ENCODE measurements at places on chromosomes 12 and 14.

GRCh38 chr12:45634273-45634917 is 95.1 kb upstream of the ARID2 start:
- DNase-seq, result no peak

- no peak for DNase-seq
Measured at GRCh38 chr12:106181401-106182114, 42.8 kb upstream of the NUAK1 start.

- no peak for DNase-seq
Measured at GRCh38 chr12:129190827-129191226, 337.5 kb downstream of the GLT1D1 start.

DNA sequence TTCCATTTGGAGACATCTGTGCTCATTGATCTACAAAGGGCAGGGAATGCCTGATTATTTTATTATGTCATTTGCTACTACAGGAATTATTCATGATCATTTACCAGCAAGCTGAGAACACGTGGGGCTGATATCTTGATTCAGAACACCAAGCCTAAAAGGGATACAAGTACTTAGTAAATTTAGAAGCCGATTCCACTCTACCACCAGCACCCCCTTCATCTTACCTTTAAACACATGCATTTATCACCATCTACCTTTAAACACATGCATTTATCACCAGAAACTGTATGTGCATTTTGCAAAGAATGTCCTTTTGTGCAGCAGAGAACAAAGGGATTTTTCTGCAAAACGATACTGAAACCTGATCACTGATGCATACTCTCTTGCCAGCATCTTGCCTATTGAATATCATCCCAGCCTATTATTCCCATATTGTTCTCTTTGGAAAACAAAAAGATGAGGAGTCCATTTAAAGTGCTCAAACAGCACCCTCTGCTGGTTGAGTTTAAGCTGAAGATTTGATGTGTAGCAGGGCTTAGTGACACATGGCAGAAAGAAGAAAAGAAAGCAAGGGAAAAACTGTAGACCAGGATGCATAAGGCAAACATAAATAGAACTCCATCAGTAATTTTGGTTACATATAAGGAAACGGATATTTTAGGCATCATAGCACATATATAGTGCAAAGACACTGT is 132.6 kb upstream of the PLEKHG7 start:
- no peak for DNase-seq

GRCh38 chr12:44157359-44157758 is 321.5 kb downstream of the TMEM117 start:
- no peak for DNase-seq

- DNase-seq, result no peak
Measured at GRCh38 chr14:91523972-91524371, 13.9 kb upstream of the PPP4R3A start.

- no peak for DNase-seq
Measured at GRCh38 chr14:100818221-100818699, 7.7 kb upstream of the MEG3 start.

GRCh38 chr14:88258021-88258420 is 65.0 kb downstream of the KCNK10 start:
- DNase-seq, result no peak

DNA sequence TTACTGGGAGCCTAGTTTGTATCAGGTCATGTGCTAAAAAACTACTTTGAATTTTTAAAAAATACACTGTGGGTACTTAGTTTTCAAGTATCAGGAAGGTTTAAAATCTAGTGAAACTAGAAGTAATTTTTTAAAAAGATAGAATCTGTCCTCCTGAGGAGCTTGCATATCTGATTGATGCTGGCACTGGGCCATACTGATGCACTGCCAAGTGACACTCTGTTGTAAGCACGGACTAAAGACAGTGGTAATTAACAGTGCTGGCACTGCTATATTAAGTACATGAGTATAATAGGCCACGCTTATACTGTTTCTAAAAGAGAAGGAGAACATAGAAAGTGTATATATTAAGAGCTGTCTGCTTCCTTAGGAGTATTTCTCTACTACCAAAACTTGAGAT is 10.0 kb upstream of the TBC1D30 start:
- DNase-seq, result no peak

DNA sequence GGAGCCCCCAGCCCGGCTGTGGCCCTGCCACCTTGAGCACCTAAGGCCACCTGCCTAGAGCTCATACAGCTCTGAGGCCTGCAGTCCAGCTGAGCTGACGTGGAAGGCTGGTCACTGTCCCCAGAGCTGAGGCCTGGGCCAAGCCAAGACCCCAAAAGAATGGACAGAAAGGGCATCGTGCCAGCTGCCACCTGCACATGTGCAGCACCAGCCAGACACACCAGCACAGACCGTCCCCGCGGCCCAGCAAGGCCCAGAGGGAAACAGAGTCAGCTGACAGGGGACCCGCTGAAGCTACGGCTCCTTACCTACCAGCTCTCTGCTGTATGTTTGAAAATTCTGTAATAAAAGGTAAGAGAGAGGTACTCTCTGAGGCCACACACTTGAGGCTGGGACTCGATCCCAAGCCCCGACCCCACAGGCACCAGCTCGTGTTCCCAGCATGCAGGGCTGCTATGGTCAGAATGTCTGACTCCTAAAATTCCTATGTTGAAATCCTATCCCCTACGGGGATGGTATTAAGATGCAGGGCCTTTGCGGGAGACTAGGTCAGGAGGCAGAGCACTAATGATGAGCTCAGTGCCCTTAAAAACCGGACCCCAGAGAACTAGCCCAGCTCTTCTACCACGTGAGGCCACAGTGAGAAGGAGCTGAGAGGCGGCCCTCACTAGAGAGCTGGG is 25.4 kb downstream of the BRF1 start:
- no peak for DNase-seq

DNA sequence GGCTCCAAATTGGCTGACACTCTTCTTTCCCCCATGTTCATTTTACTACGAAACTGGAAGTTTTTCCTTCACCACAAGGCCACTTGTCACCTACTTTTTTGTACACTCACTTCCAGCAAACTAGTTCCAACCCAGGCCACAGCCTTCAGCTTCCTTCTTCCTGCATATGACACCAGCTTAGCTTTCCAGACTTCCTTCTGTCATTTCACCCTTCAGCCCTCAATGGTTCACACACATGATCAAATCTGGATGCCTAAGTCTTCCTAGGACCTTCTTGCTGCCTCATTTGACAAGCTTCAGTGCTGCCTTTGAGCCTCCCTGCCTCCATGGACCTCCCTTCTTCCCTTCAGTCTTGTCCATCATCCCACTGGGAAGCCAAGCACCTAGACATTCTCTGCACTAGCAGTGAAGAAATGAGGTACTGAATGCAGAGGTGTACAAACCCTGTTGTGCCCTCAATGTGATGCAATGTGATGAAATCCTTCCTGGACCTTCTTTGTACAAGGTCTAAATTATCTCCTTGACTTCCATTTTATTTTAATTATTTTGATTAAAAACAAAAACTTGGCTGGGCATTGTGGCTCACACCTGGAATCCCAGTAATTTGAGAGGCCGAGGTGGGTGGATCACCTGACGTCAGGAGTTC is 4.3 kb upstream of the REC8 start:
- DNase-seq, result no peak

DNA sequence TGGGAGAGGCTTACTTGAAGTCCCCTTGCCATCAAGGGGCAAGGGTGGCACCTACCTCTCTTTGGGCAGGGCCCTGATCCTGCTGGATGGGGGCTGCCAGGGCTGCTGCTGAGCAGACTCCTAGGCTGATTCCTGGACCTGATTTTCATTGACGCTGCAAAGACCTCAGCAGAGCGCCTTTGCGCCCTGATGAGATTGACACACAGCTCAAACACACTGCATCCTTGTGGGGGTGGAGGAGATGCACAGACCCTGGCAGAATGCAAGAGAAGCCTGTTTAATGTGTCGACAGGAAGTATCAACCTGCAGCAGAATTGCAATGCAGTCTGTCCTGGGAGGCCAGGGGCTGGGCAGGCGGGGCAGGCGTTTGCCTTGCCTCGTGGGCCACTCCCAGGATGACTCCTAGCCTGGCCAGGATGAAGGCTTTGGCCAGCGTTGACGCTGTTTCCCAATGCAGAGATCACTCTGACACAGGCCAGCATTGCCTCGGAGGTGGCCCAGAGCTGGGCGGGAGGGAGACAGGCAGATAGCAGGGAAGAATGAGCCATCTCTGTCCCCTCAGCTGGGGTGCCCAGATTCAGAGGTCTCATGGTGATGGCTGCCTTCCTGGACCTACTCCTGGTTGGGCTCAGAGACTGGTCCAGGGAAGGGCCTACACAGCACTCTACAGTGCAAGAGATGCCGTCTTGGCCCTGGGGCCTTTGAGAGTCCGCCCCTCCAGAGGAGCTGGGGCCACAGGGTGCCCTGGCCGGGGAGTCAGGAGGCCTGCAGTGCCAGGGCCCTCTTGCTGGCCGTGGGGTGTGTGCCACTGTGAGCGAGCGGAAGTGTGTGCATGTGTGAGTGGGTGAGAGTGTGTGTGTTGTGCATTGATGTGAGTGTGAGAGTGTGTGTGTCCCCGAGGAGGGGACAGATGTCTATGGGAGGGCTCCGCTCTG is 108.3 kb downstream of the KIF26A start:
- no peak for DNase-seq

DNA sequence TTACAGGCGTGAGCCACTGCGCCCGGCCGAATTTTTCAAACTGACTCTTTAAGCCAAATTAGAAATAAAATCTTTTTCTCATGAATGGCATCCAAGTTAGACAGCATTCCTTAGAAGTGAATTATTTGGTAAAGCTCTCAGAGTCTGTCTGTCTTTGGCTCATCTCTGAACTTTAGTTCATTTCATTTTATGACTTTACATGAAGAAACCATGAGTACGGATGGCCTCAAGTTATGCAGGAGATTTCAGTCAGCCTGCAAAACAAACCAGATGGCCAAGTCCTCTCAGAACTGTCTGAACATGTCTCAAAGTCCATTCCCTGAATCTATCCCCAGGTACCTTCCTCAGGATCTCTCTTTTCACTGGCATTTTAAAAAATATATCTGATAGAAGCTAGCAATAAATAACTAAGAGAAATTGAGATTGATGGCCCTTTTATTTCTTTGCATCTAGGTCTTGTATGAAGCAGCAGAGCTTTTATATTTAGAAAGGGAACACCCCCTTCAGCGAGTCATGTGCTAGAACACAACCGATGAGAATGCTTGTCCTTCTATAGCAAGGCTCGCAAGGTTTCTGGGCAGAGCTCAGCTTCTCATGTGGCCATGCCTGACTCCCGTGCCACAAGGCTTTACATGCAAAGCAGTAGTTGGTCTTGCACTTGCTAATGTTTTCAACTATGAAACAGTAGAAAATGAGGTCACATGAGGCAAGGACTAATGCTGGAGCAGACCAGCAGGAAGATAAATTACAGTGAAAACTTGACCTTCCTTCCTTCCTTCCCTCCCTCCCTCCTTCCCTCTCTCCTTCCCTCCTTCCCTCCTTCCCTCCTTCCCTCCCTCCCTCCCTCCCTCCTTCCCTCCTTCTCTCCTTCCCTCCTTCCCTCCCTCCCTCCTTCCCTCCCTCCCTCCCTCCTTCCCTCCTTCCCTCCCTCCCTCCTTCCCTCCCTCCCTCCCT is 125.0 kb downstream of the AKAP6 start:
- no peak for DNase-seq

GRCh38 chr14:93859957-93860356 is 67.2 kb upstream of the FAM181A start:
- DNase-seq, result no peak

DNA sequence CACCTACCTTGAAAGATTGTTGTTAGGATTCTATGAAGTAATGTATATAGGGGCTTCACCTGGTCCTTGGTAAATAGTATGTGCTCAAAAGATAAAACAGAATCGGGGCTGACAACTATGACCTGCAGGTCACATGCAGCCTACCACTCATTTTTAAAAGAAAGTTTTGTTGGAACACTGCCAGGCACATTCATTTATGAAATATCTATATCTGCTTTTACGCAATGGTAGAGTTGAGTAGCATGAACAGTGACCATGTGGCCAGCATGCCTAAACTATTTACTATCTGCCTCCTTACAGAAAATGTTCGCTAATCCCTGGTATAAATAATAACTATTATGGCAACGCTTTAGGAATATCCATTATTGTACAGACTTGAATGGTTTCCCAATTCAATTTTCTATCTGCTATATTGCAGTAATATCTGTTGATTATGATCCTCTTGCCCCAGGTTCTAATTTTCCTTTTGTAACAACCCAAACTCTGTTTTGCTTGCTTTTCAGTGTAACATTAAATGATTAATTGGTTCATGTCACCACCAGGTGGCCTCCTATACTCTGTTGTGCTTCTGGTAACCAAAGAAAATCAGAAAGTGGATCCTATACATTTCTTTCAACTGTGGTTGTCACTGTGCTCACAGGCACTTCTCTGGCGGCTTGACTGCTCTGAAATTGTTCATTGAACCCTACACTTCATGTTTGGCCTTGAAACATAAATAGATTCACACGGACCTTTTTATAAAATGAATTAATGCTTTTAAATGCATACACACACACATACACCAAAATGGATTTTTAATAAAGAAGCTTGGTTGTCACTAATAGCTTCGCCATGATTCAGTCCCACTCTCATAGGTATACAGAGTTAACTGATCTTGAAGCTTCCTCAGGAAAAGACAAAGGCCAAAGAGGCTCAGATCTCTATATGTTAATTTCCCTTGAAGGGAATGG is 227.7 kb upstream of the NPAS3 start:
- DNase-seq, result peak; percentile 27

GRCh38 chr14:21215879-21216251 is 53.4 kb downstream of the HNRNPC start:
- no peak for DNase-seq

DNA sequence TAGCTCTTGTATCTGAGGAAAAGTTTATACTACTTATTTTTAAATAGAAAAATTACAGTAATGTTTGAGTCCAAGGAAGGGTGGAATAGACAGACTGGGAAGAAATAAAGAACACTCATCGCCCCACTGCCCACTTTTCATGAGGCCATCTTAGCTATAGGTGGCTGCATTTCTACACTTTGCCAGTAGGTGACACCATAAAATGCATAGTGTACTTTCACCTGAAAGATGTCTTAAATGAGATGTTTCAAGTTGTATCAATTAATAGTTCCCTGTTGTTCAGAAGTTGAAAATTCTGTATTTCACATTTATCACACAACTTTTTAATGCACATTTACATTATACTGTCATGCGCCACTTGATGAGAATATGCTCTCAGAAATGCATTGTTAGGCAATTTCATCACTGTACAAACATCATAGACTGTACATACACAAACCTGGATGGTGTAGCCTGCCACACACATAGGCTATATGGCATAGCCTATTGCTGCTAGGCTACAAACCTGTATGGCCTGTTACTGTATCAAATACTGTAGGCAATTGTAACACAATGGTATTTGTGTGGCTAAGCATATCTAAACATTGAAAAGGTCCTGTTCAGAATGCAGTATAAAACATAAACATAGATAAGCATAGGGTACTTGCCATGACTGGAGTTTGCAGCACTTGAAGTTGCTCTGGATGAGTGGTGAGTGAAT is 27.6 kb downstream of the PMCH start:
- DNase-seq, result peak; percentile 3

DNA sequence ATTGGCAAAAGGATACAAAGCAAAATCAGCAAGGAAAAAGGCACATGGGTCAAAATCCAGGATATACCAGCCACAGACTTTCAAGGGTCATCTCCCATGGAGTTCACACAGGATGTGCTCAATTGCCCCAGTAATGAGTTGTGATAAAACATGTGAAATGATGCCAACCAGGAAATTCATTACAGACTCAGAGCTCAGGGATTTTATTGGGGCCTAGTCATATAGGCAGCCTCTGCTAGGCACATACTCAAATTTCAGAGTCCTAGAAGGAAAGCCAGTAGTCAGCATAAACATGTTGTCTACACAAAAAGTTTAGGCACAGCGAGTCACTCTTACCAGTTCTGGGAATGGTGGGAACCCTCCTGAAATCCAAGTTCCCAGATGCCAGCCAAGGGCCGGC is 64.4 kb upstream of the OSBPL8 start:
- DNase-seq, result no peak

- DNase-seq, result no peak
Measured at GRCh38 chr12:40762072-40762471, 69.8 kb downstream of the CNTN1 start.

Data from amniotic stem cell (primary cell).